ENCODE measurements at places on chromosomes 4 and X. TPM values are rescaled to one million over a fixed set of nuclear protein-coding genes. Genes with fewer than 3 reads are reported as not detected.

- no peak overlapping the region for H3K4me3 ChIP-seq
- no peaks in the 10 kb centered on the region for H3K4me1 ChIP-seq
- DNase-seq, result no peak
- no peaks in the 10 kb centered on the region for H3K27me3 ChIP-seq
- no peaks in the 10 kb centered on the region for H3K36me3 ChIP-seq
- no peak overlapping the region for H3K27ac ChIP-seq
These were observed 147.6 kb upstream of the DIPK2B start for GRCh38 chrX:45348296-45348695.

- H3K36me3 ChIP-seq, result no peaks in the 10 kb centered on the region
- H3K4me1 ChIP-seq, result no peaks in the 10 kb centered on the region
- no peak overlapping the region for H3K27ac ChIP-seq
- no peak for DNase-seq
- no peaks in the 10 kb centered on the region for H3K27me3 ChIP-seq
These were observed 163.0 kb downstream of the FRMPD4 start for GRCh38 chrX:12301288-12301687.

GRCh38 chrX:50707405-50707804, 106.6 kb downstream of the SHROOM4 start:
- H3K36me3 ChIP-seq, result no peaks in the 10 kb centered on the region
- H3K27me3 ChIP-seq, result no peaks in the 10 kb centered on the region
- no peaks in the 10 kb centered on the region for H3K4me1 ChIP-seq
- DNase-seq, result peak; percentile 7

DNA sequence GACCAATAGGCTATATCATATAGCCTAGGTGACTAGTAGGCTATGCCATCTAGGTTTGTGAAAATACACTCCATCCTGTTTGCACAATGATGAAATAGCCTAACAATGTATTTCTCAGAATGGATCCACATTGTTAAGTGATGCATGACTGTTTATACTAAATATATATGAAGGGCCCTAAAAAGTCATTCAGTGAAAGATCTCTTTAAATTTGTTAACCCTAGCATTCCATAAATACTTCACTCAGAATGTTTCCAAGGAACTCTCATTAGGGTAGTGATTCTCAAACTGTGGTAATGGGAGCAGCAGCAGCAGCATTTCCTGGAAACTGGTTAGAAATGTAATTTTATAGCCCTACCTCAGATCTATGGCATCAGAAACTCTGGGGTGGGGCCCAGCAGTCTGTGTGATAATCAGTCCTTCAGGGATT, 74.9 kb downstream of the PRRG1 start:
- DNase-seq, result no peak
- H3K27ac ChIP-seq, result no peak overlapping the region
- no peaks in the 10 kb centered on the region for H3K4me1 ChIP-seq
- H3K27me3 ChIP-seq, result no peaks in the 10 kb centered on the region
- no peak overlapping the region for H3K4me3 ChIP-seq

GRCh38 chr4:74628852-74629620, 165.3 kb downstream of the BTC start:
- H3K27me3 ChIP-seq, result no peaks in the 10 kb centered on the region
- H3K27ac ChIP-seq, result no peak overlapping the region
- no peak for DNase-seq
- H3K36me3 ChIP-seq, result no peaks in the 10 kb centered on the region
- H3K4me3 ChIP-seq, result no peak overlapping the region

DNA sequence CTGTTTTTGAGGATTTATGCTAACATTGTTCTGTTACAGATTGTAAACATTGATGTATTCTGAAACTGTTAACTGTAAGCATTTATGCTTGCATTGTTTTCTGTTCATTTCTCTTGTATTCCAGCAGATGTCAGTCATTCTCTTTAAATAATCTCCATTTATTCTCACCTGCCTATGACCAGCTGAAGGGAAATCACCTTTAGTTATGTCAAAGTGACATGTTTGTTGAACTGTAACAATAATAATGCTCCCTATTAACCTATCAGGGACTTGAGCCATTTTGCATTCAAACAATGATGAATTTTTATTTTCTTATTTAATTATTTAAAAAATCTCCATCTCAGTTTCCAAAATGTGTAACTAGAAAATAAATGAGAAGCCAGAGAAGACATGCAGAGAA, 58.0 kb downstream of the SPCS3 start:
- no peaks in the 10 kb centered on the region for H3K36me3 ChIP-seq
- H3K27ac ChIP-seq, result no peak overlapping the region
- H3K27me3 ChIP-seq, result no peaks in the 10 kb centered on the region

The GAGE2A gene
- total RNA-seq, result not detected

The FOXP3 gene
- not detected for total RNA-seq
